ENCODE measurements at places on chromosomes 7 and 10.

DNA sequence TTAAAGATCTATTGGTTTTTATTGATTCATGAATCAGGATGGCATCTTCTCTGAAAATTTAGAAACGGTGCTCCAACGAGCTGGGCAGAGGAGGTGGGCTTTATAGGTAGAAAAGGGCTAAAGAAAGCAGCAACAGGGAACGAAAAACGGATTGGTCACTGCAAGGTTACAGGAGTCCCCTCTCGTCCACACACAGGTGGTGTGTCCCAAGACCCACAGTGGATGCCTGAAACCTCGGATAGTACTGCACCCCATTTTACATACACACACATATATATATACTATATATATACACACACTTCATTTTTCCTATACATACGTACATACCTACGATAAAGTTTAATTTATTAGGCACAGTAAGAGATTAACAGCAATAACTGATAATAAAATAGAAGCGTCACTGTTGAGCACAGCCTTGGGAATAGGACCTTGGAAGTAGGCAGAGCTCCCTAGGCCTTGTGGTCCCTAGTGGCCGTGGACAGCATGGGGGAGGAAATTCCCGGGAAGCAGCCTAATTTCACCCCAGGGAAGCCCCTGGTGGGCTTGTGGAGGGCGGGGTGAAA, 737 bp upstream of the NUB1 start:
- DNase-seq, result no peak

GRCh38 chr7:41134300-41135255, 568.3 kb downstream of the INHBA start:
- DNase-seq, result no peak

GRCh38 chr10:95792874-95793285, 36.9 kb downstream of the ENTPD1 start:
- no peak for DNase-seq

- no peak for DNase-seq
Measured at GRCh38 chr10:101769541-101770180, 6.3 kb downstream of the FGF8 start.

DNA sequence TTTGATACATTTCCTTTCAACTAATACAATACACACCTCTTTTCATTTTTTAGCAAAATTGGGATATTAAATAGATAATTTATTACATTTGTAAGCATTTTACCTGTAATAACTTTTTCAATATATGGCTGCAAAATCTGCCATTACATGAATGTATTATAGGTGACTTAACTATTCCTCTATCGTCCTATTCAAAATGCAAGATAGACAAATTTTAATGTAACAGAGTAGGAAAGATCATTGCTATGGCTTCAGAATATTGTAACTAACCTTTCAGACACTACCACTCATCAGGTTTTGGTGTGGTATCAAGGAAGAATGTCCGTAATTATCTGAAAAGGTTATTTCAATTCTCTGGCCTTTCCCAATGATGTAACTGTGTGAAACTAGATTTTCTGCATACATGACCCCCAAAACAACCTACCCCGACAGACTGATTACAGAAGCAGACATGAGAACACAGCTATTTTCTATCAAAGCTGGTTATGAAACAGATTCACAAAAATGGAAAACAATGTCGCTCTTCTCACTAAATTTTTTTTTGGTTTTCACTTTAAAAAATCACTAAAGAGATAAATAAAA, 211.2 kb downstream of the FAM107B start:
- no peak for DNase-seq

- no peak for DNase-seq
Measured at GRCh38 chr7:130890176-130891020, 156.4 kb upstream of the KLF14 start.

DNA sequence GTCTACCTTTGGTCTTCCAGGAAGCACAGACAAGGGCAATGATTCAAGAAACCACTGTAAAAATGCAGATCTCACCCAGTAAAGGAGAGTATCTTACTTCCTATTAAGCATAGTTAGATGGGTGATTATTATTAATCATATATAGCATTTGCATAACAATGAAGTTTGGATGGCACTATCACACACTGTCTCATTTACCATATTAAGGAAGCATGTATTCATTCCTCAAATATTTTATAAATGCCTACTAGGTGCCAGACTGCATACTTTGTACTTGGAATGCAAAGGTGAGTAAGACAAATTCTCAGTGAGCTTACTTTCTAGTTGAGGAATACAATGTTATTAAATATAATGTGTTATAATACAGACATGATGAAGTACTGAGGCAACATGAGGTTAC, 53.9 kb upstream of the SKAP2 start:
- no peak for DNase-seq

- no peak for DNase-seq
Measured at GRCh38 chr7:73890555-73891147, 29.7 kb downstream of the TMEM270 start.

DNA sequence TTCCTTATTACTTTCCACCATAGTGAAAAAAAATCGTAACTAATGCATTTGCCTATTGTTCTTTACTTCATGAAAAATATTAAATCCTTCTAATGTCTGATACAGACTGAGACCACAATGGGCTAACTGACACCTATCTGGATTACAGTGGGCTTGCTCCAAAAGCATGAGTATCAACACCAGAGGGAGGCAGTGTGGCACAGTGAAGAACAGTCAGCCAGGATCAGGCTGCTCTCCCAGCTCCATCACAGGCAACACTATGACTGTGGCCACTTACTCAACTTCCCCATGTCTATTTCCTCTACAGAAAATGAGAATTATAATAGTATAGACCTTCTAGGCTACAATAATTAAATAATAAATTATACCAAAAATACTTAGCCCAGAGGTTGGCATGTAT, 97.2 kb downstream of the SLC25A13 start:
- DNase-seq, result no peak

DNA sequence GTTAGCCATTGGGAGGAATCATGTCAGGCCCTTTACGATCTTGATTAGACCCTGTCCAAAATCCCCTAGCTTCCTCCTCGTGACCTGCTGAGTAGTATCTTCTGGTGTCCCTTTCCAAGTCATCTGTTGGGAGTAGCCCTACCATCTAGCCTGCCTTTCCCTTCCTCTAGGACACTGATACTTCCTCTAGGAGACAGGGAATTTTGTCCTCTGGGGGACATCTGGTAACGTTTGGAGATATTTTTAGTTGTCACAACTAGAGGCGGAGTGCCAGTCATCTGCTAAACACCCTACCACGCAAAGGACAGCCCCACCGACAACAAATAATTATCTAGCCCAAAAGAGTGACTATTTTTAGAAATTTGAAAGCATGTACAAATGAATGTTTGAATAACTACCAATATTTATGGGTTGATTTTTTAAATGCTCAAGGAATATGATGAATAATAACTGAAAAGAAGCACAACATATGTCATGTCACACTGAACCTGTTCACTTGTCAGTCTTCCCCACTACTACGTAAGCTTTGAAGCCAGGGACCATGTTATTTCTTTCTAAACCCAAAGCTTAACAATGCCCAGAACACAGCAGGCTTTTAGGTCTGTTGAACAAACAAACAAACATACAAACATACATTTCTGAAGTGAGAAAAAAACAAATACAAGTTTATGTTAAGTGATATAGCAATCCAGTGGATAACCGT, 105.9 kb downstream of the ARHGAP12 start:
- DNase-seq, result no peak

- no peak for DNase-seq
Measured at GRCh38 chr7:133755901-133756300, 371.2 kb upstream of the LRGUK start.

DNA sequence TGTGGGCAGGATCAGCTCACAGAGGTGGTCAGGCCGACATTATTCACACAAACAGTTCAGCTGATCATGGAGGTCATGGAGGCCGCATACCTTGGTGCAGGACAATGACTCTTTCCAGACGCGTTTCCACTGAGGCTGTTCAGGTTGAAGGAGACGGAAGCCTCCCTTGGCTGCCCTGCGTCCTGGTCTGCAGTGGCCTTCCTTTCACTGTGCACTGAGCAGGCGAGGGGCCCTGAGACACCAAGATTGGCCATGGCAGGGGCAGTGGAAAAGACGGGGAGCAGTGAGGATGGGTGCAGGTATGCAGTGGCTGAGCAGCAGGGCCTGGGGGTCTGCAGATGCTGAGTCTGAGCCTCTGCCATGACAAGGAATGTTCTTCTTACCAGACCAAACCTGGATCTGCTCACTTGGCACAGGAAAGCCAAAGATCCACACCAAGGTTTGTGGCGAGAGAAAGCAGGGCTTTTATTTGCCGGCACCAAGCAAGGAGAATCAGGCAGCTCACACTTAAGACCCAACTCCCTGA, 263.3 kb downstream of the GLRX3 start:
- DNase-seq, result no peak

- DNase-seq, result no peak
Measured at GRCh38 chr7:136138991-136139390, 161.8 kb upstream of the MTPN start.

GRCh38 chr7:85719981-85720953, 533.4 kb upstream of the SEMA3D start:
- no peak for DNase-seq

DNA sequence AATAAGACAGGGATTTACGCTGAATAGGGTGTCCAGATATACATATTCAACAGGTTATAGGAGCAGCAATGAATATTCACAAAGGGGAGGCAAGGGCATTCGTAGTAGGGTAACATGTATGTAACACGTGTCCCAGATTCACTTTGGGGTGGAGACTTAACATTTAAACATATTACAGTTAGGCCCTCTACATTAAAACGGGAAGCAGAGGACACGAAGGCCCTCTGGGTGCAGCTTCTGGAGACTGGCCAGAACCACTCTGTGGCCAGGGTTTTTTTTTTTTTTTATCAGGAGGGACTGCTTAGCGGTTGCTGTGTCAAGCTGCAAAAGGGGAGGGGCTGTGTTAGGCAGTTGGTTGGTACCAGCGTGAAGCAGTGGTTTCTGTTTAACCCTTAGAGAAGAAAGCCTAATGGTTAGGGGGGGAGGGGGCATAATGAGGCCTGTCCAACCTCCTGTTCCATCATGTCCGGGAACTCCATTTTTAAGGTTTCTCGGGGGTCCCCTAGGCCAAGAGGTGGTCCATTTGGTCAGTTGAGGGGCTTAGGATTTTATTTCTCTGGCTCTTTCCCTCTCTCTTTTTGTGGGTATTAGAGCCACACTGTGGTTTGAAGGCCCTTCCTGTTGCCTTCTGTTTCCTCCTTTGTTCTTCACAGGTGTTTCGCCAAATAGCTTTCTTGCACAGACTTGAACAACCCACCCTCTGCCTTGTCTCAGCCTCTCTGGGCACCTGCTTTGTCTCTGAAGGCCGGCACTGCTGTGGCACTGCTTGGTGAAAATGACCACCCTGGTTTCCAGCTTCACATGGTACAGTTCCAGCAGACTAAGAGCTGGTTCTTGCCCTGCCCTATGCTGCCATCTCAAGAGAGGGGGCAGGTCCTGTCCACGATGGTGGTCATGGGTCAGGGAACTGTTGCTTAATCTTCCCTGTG, 26.4 kb downstream of the PRF1 start:
- peak; percentile 54 for DNase-seq

GRCh38 chr10:114957673-114958072, 19.7 kb downstream of the TRUB1 start:
- DNase-seq, result no peak

DNA sequence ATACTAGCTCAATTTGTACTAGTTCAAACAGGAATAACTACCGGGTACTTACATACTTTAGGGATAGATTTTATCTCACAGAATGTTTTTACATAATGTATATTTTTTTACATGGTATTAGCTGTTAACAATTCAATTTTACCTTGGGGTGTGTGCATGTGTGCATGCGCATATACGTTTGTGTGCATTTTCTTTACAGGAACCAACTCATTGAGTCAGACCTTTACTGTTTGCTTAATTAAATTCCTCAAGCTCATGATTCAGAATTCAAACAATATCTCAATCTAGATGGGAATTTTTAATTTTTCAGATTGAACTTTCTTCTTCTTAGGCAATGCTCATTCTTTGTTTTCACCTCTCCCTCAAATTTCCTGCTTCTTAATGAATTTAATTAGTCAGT, 24.7 kb upstream of the WASL start:
- no peak for DNase-seq

- no peak for DNase-seq
Measured at GRCh38 chr10:52486840-52487611, 172.9 kb downstream of the DKK1 start.
